ENCODE measurements at places on chromosomes 5 and 9. TPM values are rescaled to one million over a fixed set of nuclear protein-coding genes. Genes with fewer than 3 reads are reported as not detected.

- no peak for DNase-seq
Measured at GRCh38 chr5:131607418-131607817, 27.6 kb downstream of the RAPGEF6 start.

- DNase-seq = no peak
Measured at GRCh38 chr5:171721464-171721863, 64.2 kb upstream of the SMIM23 start.

- DNase-seq = peak; percentile 70
Measured at GRCh38 chr9:70571258-70571657, 156.8 kb upstream of the KLF9 start.

DNA sequence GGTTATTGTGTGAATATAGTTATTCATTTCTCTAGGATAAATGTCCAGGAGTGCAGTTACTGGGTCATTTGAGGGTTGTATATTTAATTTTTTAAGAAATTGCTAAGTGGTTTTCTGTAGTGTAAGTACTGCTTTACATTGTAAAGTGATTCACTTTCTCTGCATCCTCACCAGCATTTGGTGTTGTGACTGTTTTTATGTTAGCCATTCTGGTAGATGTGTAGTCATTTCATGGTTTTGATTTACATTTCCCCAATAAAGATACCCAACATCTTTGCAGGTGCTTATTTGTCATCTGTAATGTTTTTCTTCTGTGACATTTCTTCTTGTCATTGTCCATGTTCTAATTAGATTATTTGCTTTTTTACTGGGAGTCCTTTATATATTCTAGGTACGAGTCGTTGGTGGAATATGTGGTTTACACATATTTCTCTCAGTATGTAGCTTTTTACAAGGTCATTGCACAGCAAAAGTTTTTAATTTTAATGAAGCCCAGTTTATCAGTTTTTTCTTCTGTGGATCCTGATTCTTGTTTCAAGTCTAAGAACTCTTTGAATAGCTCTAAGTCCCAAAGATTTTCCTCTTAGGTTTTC is 34.0 kb downstream of the SCGB3A1 start:
- no peak for DNase-seq

GRCh38 chr5:33231935-33232334 is 208.8 kb upstream of the TARS1 start:
- no peak for DNase-seq

- DNase-seq = no peak
Measured at GRCh38 chr9:34588671-34589635, 571 bp downstream of the CNTFR start.

- no peak for DNase-seq
Measured at GRCh38 chr5:55324006-55324405, 16.2 kb downstream of the MTREX start.

DNA sequence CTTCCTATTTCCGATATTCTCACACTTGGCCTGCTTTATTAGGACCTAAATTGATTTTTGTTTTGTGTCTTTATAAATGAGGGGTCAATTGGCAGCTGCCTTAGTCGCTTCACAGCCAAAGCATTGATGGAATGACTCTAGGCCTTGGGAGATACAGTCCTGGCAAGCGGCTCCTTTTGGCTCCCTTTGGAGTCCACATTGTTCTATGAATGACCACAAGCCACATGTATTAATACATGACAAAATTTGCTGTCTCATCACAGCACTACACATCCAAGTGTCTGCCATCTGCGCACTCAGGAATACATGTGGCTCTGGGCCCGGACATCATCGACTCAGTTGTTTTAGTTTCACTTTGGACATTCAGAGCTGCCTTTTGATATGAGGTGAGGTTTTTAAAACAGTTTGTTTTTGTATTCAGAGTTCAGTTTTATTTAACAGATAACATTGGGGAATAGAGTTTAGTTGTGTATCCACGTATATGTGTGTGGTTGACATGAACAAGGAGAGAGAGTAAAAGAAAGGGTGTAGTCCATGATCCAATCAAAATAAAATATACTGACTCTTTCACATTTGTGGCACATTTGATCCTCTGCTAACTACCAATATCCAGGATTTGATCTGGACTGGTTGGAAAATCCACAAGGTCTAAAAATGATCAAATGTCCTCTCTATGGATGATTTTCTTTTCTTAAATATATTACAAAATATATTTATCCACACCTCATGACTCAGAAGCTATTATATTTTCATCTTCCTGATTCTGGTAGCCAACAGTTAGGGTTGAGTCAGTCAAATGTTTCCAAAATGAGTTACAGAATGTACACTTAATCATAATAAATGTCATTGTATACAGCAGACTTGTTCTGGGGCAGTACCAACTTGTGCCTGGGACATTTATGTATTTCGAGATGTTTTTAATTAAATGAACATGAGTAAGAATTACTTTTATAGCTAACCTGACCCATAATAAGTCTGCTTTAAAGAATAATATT is 114.0 kb upstream of the MTAP start:
- no peak for DNase-seq

GRCh38 chr5:132055808-132056609 is 4.4 kb upstream of the IL3 start:
- peak; percentile 22 for DNase-seq

Gene HMMR
- 0.33 TPM for total RNA-seq

Gene SLC6A7
- not detected for total RNA-seq

Gene MARCOL
- not detected for total RNA-seq

Gene PDE8B
- total RNA-seq = 5.5 TPM
